NCI-H526 treated with DMSO at 0.1 percent for 48 hours (cell line): ENCODE measurements at places on chromosomes 6 and 20.

GRCh38 chr6:170297576-170298330, 6.9 kb upstream of the DLL1 start:
- no peak for DNase-seq

DNA sequence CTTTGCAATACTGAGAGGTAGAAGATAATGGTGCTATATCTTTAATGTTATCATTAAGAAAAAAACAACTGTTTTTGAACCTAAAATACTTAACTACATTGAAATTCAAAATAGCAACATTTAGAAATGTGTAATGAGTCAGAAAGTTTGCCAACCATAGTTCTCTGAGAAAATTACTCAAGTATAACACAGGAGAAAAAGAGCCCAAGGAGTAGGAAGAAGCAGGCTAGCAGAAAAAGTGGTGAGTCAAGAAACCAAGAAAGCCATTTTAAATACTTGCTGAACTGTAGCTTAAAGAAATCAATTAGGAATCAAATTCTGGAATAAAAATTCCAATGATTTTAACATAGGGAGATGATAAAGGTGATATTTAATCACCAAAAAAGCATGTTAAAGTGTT, 181.0 kb upstream of the RSPO3 start:
- no peak for DNase-seq

DNA sequence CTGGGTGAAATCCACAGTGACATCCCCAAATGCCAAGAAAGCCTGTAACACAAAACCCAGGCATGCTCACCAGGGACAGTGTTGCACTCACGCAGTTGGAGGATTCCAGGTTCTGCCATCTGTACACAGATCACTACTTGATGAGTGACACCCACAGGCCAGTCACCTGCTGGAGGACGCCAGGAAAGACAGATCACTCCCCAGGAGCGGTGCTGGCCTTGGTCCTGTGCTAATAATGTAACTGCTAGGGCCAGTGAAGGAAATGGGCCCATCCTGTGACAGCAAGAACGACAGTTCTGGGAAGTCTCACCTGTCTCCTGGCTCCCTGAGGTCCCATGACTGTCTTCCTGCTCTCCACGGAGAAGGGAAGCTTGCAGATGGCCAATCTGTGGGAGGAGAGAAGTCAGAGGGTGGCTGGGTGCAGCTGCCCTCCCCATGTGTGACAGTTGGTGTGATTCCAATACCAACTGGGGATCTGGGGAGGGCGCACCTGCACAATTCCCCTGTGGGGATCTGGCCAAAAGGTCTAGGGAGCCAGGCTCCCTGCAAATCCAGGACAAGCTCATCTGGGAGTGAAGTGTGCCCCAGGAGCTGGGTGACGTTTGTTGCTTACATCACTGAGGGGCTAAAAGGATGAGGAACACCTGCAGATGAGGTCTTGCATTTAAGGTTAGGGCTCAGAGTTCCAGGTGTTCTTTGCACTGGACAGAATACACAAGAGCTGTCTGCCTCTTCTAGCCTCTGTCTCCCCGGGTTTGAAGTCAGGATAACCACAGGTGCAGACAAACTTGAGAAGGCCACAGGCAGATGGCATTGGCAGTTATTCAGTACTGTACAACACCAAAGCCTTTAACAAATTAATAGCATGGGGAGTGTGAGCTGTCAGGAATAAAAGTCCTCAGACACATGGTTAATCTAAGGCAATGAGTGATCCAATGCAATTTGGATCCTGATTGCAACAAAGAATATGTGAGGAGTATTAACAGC, 10.3 kb downstream of the ZNF337 start:
- DNase-seq, result no peak

GRCh38 chr20:17693444-17694001, 6.2 kb upstream of the BANF2 start:
- DNase-seq, result no peak

DNA sequence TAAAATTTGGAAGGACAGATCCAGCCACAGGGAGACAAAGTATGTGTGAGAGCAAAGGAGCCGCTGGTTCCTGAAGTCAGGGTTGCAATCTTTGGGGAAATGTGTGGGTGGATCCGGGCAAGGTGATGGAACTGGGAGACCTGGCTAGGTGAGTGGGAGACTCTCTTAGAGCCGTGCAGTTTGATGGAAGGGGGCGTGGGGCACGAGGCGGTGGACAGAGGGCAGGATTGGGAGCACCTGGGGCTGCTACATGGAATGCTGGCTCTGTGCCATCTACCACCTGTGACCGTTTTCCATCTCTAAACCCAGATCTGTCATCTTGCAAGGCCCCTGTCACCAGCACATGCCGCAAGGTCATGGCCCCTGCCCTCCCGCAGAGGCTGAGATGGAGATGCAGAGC, 268.4 kb downstream of the SMOC2 start:
- DNase-seq, result no peak
